ENCODE measurements at places on chromosomes 16 and 17.

- DNase-seq, result no peak
Observed at GRCh38 chr17:72869630-72870029, 222.9 kb downstream of the SLC39A11 start.

- DNase-seq, result no peak
Observed at GRCh38 chr17:69470702-69471101, 56.2 kb downstream of the MAP2K6 start.

GRCh38 chr17:63138713-63139112 is 172.7 kb downstream of the TANC2 start:
- no peak for DNase-seq

- no peak for DNase-seq
Observed at GRCh38 chr16:49333259-49333597, 40.4 kb upstream of the C16orf78 start.

DNA sequence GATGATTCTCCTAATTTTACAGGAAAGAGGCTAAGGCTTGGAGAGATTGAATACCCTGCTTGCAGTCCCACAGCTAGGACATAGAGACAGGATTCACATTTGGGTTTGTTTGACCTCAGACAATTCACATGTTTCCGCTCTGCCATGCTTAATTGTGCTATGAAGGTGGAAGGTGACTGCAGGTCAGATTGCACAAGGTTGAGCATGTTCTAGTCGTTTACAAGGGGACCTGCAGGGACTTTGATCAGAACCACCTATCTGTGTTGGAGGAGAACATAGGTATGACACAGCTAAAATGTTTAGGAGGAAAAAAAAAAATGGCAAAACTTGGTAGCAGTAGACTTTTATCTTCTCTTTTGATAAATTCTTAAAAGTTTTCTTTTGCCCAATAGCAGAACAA is 4.9 kb upstream of the ANKFN1 start:
- DNase-seq, result no peak

GRCh38 chr17:18119938-18120337 is 11.4 kb downstream of the MYO15A start:
- DNase-seq, result no peak

DNA sequence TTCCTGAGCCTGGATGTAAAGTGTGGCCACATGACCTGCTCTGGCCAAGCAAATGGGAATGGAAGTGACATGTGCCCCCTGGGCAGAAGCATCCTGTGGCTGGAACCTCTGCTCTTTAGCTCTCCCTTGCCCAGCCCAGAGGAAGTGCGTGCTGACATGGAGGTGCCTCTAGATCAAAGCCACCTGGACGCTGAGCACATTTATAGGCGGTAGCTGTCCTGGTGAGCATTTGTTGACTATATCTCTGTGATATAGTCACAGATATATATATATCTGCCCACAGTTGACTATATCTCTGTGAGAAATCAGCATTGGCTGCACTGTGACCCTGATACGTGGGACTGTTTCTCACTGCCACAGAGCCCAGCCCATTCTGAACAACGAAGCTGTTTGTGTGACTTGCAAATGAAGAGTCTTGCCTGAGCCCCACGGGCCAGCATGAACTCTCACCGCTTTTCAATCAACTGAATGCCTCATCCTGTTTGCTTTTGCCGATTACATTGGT is 118.8 kb downstream of the C16orf95 start:
- DNase-seq, result no peak

DNA sequence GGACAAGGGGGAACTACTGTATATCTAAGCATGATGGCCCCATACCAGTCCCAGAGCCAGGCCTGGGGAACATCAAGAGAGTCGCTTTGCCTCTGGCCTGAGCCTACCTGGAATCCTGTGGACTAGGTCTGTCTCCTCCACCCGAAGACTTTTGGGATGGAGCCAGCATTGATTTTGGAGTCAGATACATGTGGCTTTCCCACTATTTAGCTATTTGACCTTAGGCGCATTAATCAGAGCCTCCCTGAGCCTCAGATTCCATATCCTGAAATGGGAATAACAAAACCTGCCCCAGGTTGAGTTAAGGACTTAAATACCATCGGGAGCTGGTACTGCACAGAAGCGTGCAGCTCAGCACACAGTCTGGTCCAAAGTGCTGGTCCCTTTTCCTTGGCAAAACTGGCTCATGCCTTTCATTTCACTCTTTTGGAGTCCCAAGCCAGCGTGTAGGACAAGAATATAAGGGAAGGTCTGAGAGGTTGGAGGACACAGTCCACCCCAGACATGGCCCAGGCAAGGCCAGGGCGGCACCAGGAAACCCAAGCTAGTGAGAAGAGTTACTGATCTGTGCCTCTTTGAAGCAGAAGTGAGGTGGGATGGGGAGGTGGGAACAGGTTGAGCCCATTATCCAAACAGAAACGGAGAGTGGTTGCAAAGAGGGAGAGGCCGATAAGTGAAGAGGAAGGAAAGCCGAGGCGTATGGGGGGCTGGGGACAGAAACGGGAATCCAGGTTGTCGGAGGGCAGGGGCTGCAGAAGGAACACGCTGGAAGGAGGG is 986 bp downstream of the FA2H start:
- no peak for DNase-seq

DNA sequence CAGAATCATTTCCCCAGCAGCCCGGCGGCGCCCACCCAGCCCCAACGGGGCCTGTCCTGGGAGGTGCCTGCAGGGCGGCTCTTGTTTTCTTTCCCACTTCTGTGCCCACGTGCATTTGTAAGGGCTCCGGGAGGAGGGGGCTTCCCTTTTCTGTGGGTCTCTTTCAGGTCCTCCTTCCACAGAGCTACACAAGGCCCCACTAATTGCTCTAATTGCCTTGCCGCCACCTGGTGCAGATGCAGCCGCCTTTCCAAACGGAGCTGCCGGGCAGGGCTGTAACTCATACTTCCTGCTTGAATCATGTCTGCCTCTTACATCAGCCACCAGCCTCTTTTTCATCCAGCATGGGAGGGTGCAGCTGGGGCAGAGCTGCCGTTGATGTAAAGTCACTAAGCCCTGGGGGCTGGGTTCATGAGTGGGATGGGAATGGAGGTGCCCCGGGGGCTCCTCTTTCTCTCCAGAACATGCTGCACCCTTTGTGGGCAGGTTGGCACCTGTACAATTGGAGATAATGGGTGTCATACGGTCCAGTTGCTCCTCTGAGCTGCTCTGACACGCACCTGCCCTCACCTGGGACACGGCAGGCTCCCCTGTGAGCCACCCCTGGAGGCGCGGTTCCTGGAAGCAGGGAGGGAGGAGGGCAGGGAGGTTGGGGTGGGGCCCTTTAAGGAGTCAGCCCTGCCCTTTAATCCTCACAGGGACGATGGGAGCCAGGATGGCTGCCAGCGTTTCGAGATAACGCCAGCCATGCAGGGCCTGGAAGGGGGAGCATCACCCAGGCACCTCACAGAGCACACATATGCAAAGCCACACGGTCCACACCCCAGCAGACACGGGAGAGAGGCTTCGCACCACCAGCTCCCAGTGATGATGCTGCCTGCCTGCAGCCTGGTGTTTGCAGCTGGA is 41.1 kb upstream of the KLHDC4 start:
- DNase-seq, result no peak

- no peak for DNase-seq
Observed at GRCh38 chr17:21194226-21194625, 19.7 kb downstream of the TMEM11 start.

DNA sequence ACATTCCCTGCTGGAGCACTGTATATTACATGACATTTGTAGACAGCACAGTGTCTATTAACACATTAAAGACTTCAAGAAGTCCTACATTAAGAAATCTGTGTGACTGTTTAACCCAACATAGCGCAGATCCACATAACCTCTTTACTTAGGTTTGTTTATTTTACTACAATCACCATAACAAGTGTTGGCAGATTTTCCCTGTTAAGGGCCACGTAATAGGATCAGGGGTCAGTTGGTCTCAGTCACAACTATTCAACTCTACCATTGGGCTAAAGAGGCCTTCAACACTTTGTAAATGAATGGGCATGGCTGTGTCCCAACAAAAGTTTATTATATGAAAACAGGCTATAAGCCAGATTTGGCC is 51.3 kb upstream of the ADORA2B start:
- DNase-seq, result no peak

DNA sequence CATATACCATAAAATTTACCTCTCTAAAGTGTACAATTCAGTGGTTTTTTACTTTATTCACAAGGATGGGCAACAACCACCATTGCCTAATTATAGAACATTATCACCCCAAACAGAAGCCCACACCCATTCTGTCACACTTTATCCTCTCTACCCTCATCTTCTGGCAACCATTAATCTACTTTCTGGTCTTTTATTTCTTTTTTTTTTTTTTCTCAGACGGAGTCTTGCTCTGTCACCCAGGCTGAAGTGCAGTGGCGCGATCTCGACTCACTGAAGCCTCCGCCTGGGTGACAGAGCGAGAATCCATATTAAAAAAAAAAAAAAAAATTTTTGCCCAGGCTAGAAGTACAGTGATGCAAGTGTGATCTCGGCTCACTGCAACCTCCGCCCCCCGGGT is 90.7 kb upstream of the CLEC18B start:
- DNase-seq, result no peak

DNA sequence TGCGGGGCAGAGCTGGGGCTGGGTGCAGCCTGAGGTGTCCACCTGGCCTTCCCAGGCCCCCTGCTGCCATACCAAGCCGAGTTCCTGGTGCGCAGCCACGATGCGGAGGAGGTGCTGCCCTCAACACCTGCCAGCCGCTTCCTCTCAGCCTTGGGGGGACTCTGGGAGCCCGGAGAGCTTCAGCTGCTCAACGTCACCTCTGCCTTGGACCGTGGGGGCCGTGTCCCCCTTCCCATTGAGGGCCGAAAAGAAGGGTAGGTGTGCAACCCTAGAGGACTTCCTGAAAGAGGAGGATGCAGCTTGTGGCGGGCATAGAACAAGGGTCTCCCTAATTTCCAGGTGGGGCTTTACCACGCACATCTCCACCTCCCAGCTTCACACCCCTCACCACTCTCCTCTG is 2.5 kb downstream of the SGCA start:
- DNase-seq, result no peak

DNA sequence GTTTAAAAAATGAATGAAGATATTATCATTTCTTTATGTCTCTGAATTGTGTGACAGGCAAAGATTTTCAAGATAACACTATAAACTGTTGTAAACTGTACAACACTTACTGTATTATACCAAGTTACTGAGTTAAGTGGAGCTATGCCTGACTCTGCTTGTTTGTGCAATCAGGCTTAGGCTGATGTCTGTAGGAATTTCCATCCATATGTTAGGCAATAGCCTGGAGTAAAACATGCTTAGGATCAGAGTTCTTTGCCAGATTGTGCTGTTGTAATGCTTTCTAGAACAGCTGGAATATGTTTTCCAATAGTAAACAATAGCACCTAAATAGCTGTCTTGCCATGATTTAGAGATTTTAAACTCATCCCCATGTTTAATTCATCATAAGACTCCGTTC is 1496.7 kb downstream of the CDH11 start:
- no peak for DNase-seq

DNA sequence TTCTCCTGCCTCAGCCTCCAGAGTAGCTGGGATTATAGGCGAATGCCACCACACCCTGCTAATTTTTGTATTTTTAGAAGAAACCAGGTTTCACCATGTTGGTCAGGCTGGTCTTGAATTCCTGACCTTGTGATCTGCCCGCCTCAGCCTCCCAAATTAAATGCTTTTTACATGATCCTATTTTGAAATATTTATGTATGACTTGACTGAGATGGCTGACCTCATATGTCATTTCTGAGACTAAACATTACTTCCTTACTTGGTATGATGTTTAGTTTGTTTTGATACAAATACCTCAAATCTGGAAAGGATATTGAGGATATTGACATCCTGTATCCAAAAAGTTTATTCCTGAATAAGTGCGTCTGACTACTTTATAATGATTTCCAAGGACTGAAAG is 11.9 kb downstream of the CALCOCO2 start:
- DNase-seq, result no peak

- no peak for DNase-seq
Observed at GRCh38 chr17:31444026-31444425, 52.6 kb downstream of the RAB11FIP4 start.

DNA sequence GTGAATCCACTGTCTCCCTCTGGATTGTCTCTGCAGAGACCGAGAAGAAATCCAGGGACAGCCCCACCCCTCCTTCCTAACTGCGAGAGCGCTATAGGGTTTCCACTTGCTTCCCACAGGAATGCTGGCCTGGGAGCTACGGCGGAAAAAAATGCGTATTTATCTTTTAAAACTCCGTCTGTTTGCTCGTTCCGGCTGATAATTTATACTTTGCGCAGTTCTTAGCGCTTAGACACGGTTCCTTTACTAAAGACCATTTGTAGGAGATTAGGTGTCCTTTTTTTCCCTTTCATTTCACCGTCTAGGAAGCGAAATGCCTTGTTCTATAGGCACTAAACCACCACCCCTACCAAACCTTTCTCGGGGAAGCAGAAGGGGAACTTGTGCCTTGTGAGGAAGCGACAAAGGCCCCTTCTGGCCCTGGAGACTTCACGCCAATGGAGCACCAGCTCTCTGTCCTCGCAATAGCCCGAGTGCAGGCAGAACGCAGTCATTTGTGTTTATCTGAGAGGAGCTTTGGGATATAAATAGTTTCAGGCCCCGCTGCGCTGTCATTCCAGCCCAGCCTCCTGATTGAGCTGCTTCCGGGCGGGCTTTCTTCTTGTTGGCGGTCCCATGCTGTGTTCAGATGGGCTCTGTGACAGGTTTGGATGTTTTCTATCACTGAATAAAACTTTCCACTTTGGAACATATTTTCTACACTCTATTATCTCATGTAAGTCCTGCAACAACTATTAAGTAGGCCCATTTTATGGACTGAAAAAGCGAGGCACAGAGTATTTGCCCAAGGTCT is 791 bp upstream of the SUPT4H1 start:
- no peak for DNase-seq

DNA sequence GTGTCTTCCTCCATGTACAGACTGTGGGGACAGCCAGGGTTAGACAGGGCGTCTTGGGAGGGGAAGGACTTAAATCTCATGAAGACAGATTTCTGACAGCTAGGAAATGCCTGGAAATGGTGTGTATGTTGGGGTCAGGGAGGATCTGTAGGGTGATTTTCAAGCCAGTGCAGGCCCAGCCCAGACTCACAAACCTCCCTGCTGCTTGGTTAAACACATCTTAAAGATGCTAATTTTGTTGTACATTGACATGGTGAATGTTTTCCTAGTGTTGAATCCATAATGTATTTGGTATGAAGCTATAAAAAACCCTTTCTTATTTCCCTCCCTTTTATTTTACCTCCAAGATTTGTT is 238.3 kb downstream of the CCDC182 start:
- DNase-seq, result no peak

- peak; percentile 73 for DNase-seq
Observed at GRCh38 chr17:41917679-41918313, 955 bp downstream of the ACLY start.

- DNase-seq, result no peak
Observed at GRCh38 chr17:18129041-18129502, 20.5 kb downstream of the MYO15A start.
